ENCODE measurements at places on chromosomes 4 and X. TPM values are rescaled to one million over a fixed set of nuclear protein-coding genes. Genes with fewer than 3 reads are reported as not detected.

DNA sequence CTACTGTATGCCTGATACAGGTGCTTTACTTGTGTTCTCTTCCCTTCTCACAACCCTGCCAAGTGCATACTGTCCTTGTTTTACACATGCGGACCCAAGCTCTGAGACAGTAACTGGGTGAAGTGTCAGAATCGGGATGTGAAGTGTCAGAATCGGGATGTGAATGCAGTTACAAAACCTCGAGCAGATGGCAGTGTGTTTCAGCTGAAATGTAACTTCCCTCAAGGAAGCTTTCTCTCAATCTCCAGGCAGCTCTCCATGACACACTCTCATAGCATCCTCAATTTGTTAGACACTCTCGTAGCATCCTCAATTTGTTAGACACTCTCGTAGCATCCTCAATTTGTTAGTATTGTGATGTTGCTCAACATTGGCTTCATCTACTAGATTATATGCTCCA lies 1.1 kb upstream of the HPSE start:
- DNase-seq: no peak
- peaks cover 24% of the 10 kb centered on the region for H3K27me3 ChIP-seq
- H3K4me3 ChIP-seq: peak overlapping the region; percentile 82
- H3K27ac ChIP-seq: no peak overlapping the region
- no peaks in the 10 kb centered on the region for H3K36me3 ChIP-seq

GRCh38 chr4:155207534-155208257 lies 740 bp upstream of the NPY2R start:
- no peaks in the 10 kb centered on the region for H3K27me3 ChIP-seq
- H3K4me1 ChIP-seq: no peaks in the 10 kb centered on the region
- DNase-seq: no peak
- H3K36me3 ChIP-seq: no peaks in the 10 kb centered on the region
- H3K27ac ChIP-seq: no peak overlapping the region

- no peaks in the 10 kb centered on the region for H3K36me3 ChIP-seq
- peaks cover 24% of the 10 kb centered on the region for H3K4me1 ChIP-seq
- DNase-seq: peak; percentile 48
- H3K27me3 ChIP-seq: no peaks in the 10 kb centered on the region
- H3K27ac ChIP-seq: no peak overlapping the region
- no peak overlapping the region for H3K4me3 ChIP-seq
Observed at GRCh38 chr4:100428051-100428450, 89.8 kb downstream of the EMCN start.

- H3K4me1 ChIP-seq: no peaks in the 10 kb centered on the region
- no peak overlapping the region for H3K27ac ChIP-seq
- DNase-seq: no peak
- no peak overlapping the region for H3K4me3 ChIP-seq
- no peaks in the 10 kb centered on the region for H3K27me3 ChIP-seq
- no peaks in the 10 kb centered on the region for H3K36me3 ChIP-seq
Observed at GRCh38 chrX:77061545-77061944, 385.6 kb upstream of the FGF16 start.

Gene NRK
- total RNA-seq: not detected

- peaks cover 12% of the 10 kb centered on the region for H3K4me1 ChIP-seq
- H3K36me3 ChIP-seq: no peaks in the 10 kb centered on the region
- peak; percentile 28 for DNase-seq
- H3K27ac ChIP-seq: peak overlapping the region; percentile 15
- H3K27me3 ChIP-seq: no peaks in the 10 kb centered on the region
Observed at GRCh38 chr4:132065940-132066495, 1083.1 kb upstream of the PCDH10 start.

DNA sequence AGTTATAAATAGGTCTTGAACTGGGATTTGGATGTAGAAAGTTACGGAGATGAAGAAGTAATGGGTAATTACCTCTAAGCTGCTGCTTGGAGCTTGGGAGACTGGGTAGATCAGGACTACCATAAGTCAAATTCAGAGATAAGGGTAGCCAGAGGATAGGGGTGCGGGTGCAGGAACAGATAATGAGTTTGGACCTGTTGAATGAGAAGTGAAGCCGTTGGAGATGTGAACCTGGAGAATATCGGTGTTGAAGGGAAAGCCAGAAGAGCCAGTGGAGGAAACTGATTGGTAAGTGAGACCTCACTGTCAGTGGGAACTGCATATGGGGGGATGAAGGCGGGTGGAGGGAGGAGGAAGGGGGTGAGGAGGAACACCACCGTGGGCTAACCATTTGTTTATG lies 618 bp upstream of the FOXO4 start:
- DNase-seq: no peak
- H3K4me1 ChIP-seq: peaks cover 7% of the 10 kb centered on the region
- no peaks in the 10 kb centered on the region for H3K27me3 ChIP-seq
- H3K4me3 ChIP-seq: peak overlapping the region; percentile 98
- no peak overlapping the region for H3K27ac ChIP-seq
